H1 (cell line): ENCODE measurements at places on chromosomes 12 and 14.

DNA sequence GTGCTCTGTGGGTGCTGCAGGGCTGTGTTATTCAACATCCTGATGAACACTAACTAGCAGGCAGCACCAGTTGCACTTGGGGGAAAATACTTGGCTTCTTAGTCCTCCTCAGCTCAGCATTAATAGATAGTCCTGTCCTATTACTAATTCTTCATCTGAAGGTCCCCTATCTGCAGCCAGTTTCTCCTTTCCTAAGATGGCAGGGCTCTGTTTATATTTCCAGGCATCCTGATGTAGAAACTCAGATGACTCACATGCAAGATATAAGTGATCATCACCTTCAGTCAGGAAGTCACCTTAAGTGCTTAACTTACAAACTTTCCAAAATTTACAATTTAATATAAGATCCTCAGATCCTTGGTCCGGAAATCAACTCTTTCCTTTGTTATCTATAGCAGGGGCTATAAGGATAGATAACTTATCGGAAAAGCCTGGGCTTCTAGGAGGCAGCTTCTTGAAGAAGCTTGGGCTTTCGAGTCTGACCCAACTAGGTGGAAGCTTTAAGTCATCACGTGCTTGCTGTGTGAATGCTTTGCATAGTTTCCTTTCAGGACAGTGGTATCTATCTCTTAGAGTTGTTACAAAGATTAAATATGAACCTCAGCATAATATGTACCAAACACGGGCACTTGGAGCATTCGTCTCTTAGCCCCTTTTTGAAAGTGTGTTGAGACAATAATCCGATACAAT lies 181.0 kb upstream of the GRIP1 start:
- no peak for DNase-seq
- no peak overlapping the region for H3K4me3 ChIP-seq
- no peaks in the 10 kb centered on the region for H3K36me3 ChIP-seq
- no peaks in the 10 kb centered on the region for H3K27me3 ChIP-seq
- no peak overlapping the region for H3K27ac ChIP-seq

- no peaks in the 10 kb centered on the region for H3K27me3 ChIP-seq
- H3K36me3 ChIP-seq = no peaks in the 10 kb centered on the region
- no peak for DNase-seq
Measured at GRCh38 chr12:49223590-49224369, 34.9 kb upstream of the TUBA1A start.

DNA sequence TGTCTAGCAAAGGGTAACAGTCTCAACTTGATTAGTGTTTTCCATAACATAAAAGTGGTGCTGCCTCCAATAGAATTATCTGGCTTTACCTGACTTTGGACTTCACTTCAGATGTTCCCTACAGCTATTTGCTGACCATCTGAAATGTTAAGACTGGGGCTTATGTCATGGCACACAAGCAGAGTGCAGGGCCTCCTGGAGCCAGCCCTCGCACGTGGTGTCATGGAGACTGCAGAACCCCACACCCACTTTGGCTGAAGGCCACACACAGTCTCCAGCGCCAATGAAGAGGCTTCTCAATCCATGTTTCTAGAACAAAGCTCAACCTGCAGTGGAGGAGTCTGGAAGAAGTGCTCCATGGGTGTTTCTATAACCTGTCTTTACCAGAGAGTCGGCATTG lies 169.6 kb upstream of the FRMD6 start:
- H3K27me3 ChIP-seq = no peaks in the 10 kb centered on the region
- no peak overlapping the region for H3K27ac ChIP-seq
- H3K36me3 ChIP-seq = no peaks in the 10 kb centered on the region
- H3K4me1 ChIP-seq = no peaks in the 10 kb centered on the region
- DNase-seq = no peak

DNA sequence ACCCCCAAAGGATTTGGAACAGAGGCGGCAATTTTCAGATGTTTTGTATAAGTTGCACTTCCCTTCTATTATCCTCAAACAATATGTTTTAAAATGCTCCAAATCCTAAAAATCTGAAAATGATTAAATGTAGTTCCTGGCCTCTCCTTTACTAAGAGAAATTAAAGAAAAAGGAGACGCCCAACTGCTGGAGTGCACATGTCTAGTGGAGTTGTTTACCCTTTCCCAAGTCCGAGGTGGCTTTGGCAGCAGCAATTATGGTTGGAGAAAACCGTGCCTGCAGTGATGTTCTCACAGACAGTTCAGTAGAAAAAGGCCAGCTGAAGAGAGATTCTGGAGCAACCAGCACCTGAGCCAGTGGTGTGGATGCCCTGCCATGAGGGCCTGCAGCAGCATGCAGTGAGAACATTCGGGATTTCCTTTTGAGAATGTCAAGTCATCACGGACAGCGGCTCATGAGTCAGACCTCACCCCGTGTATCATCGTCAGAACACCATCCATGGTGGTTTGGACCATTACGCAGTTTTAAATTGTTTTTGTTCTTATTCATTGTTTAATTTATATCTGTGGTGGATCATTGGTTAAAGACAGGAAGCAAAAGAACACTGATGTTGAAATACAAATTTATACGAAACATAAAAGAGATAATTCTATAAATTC lies 179.0 kb upstream of the KRR1 start:
- H3K27ac ChIP-seq = no peak overlapping the region
- no peaks in the 10 kb centered on the region for H3K4me1 ChIP-seq
- no peak overlapping the region for H3K4me3 ChIP-seq
- no peaks in the 10 kb centered on the region for H3K36me3 ChIP-seq

DNA sequence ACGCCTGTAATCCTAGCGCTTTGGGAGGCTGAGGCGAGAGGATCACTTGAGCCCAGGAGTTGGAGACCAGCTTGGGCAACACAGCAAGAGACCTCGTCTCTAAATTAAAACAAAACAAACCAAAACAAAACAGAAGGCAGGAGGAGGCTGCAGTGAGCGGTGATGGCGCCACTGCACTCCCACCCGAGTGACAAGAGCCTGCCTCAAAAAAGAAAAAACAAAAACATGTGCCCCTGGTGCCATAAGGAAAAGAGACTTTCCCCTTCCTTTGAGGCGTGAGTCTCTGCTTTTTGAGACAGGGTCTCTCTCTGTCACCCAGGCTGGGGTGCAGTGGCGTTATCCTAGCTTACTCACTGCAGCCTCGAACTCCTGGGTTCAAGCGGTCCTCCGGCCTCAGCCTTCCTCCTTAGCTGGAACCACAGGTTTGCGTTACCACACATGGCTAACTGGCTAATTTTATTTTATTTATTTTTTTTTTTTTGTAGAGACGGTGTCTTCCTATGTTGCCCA lies 9.0 kb upstream of the EAPP start:
- H3K4me1 ChIP-seq = no peaks in the 10 kb centered on the region
- no peaks in the 10 kb centered on the region for H3K27me3 ChIP-seq
- H3K36me3 ChIP-seq = no peaks in the 10 kb centered on the region
- no peak overlapping the region for H3K27ac ChIP-seq

DNA sequence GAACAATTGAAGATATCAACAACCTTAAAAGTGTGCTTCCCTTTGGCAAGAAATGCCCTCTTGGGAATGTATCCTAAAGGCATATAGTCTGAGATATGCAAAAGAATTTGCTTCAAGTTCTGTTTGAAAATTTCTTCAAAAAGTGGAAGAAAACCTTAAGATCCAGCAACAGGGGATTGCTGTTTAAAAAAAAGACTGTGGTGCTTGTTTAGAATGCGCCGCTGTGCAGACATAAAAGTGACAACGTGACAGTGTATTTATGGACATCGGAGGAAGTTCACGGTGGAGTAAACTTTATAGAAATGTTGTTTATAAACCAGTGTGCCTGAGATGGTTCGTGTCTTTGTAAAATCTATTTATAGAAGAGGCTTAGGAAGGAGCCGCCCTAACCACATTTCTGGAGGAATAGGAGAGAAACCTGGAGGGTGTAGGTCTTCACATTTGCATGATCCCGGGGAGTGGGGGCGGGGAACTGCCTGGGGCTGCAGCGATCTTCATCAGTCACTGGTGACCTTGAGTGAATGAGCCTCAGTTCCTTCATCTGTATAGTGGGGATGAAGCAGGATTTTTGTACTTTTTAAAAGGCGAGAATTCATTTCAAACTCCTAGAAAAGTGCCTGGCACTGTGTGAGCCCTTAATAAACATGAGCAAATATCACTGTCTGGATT lies 27.5 kb downstream of the ADGRD1 start:
- H3K27ac ChIP-seq = no peak overlapping the region
- H3K36me3 ChIP-seq = no peaks in the 10 kb centered on the region
- H3K4me3 ChIP-seq = no peak overlapping the region
- peaks cover 2% of the 10 kb centered on the region; the same call in 1 of the 2 replicates for H3K4me1 ChIP-seq
